ENCODE measurements at places on chromosomes 16 and 17. TPM values are rescaled to one million over a fixed set of nuclear protein-coding genes. Genes with fewer than 3 reads are reported as not detected.

PIPOX gene
- 1.0 TPM for total RNA-seq

CCL8 gene
- total RNA-seq, result 1.0 TPM

SSTR5 gene
- total RNA-seq, result not detected

KRTAP2-4 gene
- total RNA-seq, result not detected

NLRP1 gene
- total RNA-seq, result 24.0 TPM

KRTAP16-1 gene
- not detected for total RNA-seq

CNTNAP4 gene
- total RNA-seq, result 15.1 TPM

Measured in skeletal muscle tissue (tissue), 5 donors.